ENCODE measurements at places on chromosomes 3 and 15. TPM values are rescaled to one million over a fixed set of nuclear protein-coding genes. Genes with fewer than 3 reads are reported as not detected.

DNA sequence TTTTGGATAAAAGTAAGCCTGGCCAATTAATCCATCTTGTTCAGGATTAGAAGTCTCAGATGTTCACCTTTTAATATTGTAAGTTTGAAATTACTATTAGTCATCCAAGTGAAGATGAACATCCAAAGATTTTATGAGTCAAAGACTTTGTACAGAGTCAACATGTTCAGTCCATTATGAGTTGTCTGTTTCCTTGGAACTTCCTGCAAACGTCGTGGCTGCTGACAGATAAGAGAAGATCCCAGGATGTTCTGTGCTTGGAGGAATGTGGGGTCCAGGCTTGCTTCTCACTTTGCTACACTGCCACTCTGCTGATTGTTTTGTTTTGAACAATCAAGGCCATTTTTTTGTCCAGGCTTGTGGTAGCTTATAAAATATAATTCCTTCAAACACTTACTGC, 74.3 kb upstream of the SLCO2A1 start:
- DNase-seq: no peak

DNA sequence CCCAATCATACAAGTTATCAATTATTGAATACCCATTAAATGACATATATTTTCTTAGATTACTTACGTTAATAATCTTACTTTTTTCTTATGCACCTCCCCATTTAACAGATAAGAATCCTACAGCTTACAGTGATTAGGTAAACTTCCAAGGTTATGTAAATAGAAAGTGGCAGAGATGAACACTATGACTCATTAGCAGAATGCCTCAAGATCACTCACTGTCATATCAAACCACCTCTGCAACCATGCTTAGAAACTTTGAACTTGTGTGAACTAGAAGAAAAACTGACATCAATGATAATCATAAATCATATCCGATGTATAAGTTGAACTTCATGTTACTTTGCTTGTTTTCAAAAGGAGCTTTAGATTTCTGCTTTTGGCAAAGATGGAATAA, 911.6 kb upstream of the ARPP21 start:
- DNase-seq: no peak

Gene LIPC
- polyA plus RNA-seq: 0.61 TPM

Gene TJP1
- polyA plus RNA-seq: 36.6 TPM

GRCh38 chr3:71395927-71396695, 187.4 kb downstream of the FOXP1 start:
- no peak for DNase-seq
